NCI-H1048 (cell line): ENCODE measurements at places on chromosomes 7 and 10.

GRCh38 chr7:39504963-39505362 lies 61.2 kb upstream of the YAE1 start:
- no peak for DNase-seq

- DNase-seq, result no peak
Observed at GRCh38 chr7:73918926-73919693, 58.2 kb downstream of the TMEM270 start.

DNA sequence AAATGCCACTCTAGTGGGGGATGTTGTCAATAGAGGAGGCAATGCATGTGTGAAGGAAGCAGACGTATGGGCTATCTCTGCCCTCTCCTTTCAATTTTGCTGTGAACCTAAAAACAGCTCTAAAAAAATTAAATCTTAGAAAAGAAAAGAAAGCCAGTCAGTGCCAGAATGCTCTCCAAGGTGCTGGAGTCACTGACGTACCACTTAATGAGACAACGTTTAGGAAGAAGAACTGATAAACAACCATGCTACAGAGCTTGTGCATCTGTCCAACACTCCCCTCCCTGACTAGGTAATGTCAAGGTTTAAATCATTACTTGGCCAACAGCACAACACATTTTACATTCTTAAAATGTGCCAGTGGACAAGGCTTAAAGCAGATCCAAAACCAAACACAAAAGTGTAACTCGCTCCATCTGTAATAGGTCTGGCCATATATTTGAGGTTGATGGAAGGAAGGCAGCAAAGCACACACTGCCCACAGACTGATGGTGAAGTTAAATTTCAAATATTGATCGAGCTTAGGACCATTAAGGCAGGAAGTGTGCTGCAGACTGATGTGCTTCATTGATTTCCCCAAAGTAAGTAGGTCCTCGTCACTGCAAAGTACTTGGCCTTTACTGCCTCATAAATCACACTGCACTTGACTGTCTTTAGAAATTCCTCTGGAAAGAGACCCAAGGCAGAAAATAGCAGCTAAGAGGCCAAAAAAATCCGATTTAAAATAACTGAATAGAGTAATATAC lies 15.5 kb downstream of the ARMH3 start:
- DNase-seq, result no peak

GRCh38 chr7:57425969-57426628 lies 23.9 kb upstream of the ZNF716 start:
- DNase-seq, result no peak

DNA sequence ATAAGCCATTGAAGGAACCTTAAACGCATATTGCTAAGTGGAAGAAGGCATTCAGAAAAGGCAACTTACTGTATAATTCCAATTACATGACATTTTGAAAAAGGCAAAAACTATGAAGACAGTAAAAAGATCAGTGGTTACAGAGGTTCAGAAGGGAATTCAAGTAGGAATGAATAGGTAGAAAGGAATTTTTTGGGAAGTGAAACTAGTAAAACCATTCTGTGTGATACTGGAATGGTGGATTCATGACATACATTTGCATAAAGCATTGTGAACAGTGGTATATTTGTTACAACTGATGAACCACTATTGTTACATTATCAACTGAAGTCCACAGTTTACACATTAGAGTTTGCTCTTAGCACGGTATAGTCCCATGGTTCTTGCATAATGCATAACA lies 114.2 kb upstream of the GPR22 start:
- no peak for DNase-seq

DNA sequence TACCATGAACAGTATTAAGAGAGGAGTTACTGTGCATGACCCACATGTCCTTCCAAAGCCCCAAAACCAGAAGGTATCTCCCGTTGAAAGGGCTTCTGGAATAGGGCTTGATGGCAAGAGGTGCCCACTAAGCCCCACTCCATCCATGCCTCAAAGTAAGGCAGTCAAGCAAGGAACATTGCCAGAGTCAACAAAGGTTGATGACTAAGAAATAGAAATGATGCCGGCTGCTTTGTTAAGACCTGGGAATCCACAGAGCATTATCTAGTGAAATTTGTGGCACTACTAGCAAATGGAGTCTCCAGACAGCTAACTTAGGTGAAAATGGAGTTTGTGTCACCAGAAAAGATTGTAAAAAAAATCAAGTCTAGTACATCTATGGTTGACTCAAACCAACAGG lies 6.2 kb downstream of the SFR1 start:
- no peak for DNase-seq

DNA sequence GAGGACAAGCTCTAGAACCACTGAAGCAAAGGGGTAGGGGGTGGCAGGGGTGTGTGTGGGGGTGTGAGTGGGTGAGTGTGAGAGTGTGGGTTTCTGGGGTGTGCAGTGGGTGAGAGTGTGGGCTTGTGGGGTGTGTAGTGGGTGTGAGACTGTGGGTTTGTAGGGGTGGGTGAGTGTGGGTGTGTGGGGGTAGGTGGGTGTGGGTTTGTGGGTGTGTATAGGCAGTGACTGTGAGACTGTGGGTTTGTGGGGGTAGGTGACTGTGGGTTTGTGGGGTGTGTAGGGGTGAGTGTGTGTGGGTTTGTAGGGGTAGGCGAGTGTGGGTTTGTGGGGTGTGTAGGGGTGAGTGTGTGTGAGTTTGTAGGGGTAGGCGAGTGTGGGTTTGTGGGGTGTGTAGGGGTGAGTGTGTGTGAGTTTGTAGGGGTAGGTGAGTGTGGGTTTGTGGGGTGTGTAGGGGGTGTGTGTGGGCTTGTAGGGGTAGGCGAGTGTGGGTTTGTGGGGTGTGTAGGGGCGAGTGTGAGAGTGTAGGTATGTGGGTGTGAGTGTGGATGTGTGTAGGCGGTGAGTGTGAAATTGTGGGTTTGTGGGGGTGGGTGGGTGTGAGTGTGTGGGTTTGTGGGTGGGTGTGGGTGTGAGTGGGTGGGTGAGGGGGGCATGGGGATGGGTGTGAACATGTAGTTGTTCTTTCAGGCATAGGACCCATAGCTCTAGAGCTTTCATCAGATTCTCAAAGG lies 8.8 kb downstream of the NOS3 start:
- DNase-seq, result no peak

- DNase-seq, result no peak
Observed at GRCh38 chr10:97861097-97861750, 11.6 kb downstream of the GOLGA7B start.

- DNase-seq, result no peak
Observed at GRCh38 chr7:102404005-102404861, 8.1 kb downstream of the PRKRIP1 start.

DNA sequence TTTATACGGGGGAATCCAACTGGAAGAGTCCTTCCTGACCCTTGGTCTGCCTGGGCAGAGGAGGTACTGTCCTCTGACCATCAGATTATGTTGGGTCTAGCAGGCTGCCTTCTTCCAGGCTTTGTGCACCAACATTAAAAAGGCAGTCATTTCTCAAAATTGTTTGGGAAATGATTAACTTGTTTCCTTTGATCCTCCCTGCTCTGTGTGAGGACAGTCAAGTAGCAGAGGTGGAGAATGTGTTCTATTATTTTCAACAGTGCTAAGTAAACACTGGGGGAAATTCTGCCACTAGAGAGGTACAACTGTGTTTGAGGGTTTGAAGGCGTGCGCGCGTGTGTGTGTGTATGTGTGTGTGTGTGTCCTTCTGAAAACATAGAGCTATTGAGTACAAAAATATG lies 20.6 kb downstream of the ACSL5 start:
- DNase-seq, result no peak

DNA sequence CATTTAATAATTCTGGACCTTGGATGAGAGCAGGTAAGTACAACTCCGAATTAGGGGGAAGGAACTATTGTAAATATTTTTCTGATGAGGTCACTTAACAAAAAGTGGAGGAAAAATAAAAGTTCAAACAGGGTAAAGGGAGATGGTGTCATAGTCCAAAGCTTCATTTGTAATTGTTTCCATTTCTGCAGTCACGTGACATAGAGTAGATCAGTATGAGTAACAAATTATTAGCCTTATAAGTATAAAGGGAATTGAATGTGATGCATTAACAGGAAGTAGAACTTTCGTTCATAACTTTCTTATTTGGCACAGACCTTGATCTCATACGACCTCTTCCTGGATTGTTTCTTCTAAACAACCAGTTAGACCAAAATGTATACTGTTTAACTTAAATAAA lies 347.2 kb upstream of the TPK1 start:
- no peak for DNase-seq

GRCh38 chr10:997266-998022 lies 9.2 kb downstream of the GTPBP4 start:
- no peak for DNase-seq

DNA sequence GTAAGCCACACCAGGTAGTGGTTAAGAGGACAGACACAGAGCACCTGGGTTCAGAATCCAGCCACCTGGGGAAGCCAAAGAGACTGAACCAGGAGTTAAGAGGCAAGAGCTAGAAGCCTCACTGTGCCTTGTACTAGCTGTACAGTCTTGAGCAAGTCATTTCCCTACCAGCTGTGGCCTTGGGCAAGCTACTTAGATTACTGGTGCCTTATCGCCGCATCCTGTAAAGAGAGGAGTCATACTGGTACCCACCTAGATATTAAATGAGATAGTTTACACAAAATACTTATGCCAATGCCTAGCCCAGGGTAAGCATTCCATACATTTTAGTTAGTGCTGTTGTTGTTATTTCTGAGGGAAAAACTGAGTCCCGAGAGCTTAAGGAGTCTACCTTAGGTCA lies 47.7 kb downstream of the HABP2 start:
- DNase-seq, result no peak

GRCh38 chr10:4240608-4241197 lies 455.7 kb upstream of the KLF6 start:
- DNase-seq, result no peak

DNA sequence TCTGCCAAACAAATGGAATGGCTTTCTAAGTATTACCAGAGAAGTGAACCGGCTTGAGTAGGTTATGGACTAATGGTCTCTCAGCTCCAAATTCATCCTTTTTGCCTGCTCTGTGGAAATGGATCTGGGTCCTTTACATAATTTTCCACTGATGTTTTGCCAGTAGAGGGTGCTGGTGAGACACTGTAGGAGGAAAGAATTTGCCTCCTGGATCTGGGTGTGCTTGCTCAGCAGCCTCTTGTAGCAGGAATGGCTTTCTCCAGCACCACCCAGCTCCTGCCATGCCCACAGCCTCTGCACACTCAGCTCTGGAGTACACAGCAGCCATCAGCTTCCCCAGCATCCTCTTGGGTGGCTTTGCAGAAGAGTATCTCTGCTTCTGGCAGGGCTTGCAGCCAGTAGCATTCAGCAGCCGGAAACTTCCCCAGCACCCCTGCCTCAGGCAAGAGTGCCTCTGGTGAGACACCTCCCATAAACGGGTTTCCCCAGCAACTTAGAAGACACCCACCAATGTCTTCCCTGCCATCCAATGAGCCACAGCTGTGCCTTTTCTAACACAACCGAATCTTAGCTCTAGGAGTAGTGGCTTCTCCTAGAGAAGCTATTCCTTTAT lies 235.0 kb upstream of the PLPP4 start:
- no peak for DNase-seq
